IPS DF 19.7 (cell line): ENCODE measurements at places on chromosomes 16 and 17.

DNA sequence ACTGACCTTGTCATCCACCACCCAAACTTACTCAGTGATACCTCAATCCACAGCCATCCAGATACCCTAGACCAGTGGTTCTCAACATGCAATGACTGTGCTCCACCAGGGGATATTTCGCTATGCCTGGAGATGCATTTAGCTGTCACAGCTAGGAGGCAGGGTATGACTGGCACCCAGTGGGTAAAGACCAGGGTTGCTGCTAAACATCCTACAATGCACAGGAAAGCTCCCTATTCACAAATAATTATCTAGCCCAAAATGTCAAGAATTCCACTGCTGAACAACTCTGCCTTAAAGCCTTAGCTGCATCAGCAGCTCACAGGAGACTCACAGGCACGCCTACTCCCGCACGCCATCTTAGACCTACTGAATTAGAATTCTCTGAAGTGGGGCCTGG, 212.6 kb downstream of the GRIN2A start:
- DNase-seq, result no peak

DNA sequence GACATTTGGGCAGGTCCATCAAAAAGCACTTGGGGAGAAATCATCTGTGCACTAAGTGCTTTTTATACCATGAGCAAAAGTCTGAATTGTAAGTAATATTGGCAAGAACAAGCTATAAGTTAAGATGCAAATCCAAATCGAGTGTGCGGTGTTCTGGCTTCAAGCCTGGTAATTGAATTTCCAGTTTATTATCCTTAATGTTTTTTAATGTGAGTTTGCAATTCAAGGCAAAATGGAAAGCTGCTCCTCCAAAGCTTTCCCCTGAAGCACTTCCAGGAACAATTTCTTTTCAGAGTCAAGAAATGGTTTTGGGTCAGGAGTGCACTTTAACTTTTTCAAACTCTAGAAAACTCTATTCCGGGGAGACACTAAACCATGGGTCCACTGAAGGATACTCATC, 445.7 kb downstream of the TOX3 start:
- DNase-seq, result no peak

DNA sequence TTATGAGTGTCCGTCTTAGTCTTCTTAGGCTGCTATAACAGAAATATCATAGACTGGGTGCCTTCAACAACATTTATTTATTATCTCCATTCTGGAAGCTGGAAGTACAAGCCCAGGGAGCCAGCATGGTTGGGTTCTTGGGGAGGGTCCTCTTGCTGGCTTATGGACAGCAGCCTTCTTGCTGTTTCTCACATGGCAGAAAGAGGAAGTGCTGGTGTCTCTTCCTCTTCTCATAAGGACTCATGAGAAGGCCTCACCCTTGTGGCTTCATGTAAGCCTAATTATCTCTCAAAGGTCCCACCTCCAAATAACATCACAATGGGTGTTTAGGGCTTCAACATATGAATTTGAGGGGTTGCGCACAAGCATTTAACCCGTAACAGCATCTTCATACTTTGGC, 207.0 kb upstream of the COX10 start:
- DNase-seq, result no peak

DNA sequence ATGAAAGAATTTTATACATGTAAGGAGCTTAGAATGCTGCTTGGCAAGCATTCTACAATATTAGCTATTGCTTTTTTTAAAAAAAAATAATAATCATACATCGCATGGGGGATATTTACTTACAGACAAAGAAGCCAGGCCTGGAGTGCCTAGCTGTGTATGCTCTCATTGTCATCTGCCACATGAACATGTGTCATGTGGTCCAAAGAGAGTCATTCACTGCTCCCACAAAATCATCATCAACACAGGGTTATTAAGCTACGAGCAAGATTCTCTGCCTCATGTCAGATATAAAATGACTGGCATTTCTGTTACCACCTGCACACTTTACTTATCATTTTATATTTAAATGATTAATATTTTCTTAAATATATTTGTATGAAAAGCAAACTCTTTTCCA, 1.9 kb upstream of the MT1E start:
- no peak for DNase-seq

GRCh38 chr17:352421-353212, at the start of gene RPH3AL:
Gene RPH3AL, minus strand, starts transcription at chr17:352807. Its CDS starts 25,264 bp downstream, at chr17:327543.
- no peak for DNase-seq

DNA sequence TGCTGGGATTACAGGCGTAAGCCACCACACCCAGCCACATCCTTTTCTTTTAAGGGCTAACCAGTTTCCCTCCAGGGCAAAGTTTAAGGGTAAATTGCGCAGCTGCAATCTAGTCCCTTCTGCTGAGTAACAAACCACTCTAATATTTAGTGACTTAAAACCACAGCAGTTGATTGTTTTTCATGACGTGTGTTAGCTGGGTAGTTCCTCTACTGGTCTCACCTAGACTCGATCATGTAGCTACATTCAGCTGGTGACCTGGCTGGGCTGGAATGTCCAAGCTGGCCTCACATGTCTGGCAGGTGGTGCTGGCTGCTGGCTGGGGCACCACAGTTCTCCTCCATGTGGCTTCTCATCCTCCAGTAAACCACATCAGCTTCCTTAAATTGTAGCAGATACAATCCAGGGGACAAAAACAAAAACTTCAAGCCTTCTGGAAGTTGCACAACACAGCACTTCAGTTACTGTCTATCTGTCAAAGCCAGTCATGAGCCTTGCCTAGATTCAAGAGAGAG, 75.5 kb downstream of the GPRC5B start:
- no peak for DNase-seq

- DNase-seq, result no peak
Observed at GRCh38 chr17:40456396-40456951, 13.2 kb downstream of the IGFBP4 start.

GRCh38 chr17:44309472-44309871, 1.1 kb downstream of the RUNDC3A start:
- DNase-seq, result no peak

GRCh38 chr16:89784406-89784805, 32.0 kb downstream of the FANCA start:
- no peak for DNase-seq

- no peak for DNase-seq
Observed at GRCh38 chr17:8496081-8496480, 60.4 kb downstream of the NDEL1 start.

DNA sequence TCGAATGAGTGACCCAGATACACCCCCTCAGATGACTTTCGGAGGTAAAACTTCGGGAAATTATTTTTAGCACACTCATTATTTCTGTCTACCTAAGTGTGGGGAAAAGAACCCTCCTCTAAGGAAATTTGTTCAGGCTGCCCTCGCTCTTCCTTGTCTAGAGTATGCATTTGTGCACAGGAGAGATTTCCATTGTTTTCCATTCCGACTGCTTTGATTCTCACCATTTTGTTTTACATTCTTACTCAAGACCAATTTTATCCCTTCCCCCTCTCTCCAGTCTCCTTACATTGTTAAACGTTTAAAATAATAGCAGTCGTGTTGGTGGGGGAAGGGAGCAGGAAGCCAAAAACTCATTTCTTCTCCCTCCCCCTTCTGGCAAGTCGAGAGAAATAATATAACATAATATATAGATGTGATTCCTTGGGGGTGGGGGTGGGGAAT, 1.5 kb upstream of the CHD3 start:
- no peak for DNase-seq
